ELF-1 (cell line): ENCODE measurements at places on chromosomes 6 and 20.

- no peak for DNase-seq
Measured at GRCh38 chr6:82569022-82569421, 205.4 kb downstream of the TPBG start.

DNA sequence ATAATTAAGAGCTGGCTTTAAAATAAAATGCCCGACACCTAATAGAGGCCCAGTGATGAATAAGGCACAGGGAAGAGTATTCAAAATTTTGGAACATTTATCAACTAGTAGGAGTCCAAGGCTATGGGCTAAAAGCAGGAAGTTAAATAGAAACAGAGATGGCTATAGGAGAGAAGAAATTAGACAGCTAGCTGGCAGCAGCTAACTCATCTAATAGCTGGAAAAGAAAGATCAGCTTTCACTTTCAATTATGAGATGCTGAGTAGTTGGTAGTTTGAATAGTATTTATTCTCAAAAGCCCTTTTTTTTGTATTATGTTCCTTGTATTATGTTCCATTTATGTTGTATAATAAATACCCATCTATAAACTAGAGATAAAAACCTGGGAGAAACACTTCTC is 215.7 kb downstream of the SLC35F1 start:
- no peak for DNase-seq

DNA sequence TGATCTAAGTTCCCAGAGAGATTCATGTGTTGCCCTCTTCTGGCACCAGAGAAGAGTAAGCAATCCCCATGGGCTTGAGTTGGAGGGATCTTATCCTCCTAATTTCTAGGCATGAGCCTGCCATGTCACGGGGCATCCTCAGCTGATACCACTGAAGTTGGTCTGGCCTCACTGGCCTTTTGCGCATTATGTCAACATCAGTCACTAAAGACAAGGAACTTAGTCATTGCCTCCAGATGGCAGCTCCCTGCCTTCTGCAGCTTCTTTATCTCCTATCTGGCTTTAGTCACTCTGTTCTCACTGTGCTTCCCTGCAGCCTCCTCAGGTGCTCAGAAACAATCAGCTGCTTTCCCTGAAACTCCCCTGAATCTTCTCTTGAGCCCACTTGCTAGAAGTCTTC is 312.2 kb downstream of the ADGRG6 start:
- no peak for DNase-seq

DNA sequence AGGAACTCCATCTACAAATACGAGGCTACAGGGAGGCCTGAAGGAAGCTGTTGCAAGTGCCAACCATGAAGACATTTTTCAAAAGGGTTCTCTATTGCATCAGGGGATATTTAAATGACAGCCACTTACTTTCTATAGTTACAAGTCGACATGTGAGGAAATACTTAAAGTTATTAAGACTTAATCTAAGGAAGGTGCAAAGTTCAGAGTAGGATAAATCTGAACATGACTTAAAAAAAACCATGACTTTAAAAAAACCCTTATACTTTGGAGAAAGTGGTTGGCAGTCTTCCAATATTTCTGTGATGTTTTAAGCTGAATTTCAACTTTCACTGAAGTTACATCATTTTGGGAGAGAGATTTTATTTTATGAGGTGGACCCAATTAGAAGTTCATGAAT is 56.3 kb upstream of the EMILIN3 start:
- no peak for DNase-seq

DNA sequence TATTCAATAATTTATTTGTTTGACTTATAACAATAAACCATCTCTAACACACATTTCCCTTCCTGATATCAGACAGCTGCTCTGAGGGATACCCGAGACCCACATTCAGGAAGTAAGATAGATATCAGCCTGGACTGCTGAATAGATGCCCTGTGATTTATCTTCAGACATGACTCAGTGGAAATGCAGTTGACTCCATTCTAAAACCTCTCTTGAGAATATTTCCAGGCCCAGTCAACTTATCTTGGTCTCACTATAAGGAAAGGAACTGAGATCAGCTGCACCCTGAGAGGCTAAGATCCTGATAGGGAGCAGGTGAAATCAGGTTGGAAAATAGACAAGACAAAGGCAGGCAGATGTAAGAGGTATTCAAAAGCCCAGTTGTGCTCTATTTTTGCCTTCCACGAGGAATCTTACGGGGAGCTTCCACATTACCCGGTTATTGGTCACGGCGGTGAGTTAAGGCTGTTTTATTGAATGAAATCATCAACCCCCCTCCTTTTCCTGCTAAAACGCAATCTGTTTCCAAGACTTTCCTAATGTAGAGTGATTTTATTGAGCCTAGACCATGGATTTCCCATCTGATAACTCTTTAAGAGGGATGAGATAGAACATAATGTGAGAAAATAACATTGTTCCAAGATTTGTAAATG is 25.5 kb downstream of the C6orf15 start:
- DNase-seq, result no peak

DNA sequence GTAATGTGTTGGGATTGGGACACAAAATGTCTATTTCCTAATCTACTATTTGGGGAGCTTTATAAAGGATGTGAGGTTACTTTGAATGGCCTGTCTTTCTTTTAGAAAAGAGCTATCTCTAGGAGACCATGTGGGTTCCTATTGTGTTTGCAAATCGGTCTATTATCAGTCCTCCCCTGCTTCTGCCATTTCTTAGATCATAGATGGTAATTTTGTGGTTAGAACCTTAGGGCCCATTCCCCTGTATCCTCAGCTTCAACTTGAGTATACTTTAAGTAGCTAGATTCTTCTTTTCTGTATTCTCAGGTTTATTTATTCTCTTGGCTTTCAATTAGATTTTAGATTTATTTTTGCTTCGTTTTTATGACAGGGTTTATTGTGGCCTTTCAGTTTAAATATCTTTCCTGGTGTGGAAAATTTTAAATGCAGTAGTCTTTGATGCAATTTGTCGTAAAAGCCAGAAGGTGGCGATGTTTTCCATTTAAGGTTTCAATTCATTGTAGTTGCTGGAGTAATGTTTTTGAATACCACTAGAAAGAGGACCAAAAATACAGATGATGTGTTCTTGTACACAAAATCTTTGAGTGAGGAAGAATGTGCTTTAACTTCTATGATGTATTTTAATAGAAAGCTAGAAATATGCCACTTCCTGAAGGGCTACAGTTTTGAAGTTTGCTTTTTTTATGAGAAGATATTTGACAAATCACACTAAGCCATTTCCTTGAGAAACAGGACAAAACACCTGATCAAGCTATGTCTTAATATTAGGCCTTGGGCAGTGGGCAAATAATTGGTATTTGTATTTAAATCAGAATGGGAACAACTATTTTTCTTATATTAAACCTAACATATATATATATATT is 20.3 kb downstream of the TBPL1 start:
- DNase-seq, result no peak

DNA sequence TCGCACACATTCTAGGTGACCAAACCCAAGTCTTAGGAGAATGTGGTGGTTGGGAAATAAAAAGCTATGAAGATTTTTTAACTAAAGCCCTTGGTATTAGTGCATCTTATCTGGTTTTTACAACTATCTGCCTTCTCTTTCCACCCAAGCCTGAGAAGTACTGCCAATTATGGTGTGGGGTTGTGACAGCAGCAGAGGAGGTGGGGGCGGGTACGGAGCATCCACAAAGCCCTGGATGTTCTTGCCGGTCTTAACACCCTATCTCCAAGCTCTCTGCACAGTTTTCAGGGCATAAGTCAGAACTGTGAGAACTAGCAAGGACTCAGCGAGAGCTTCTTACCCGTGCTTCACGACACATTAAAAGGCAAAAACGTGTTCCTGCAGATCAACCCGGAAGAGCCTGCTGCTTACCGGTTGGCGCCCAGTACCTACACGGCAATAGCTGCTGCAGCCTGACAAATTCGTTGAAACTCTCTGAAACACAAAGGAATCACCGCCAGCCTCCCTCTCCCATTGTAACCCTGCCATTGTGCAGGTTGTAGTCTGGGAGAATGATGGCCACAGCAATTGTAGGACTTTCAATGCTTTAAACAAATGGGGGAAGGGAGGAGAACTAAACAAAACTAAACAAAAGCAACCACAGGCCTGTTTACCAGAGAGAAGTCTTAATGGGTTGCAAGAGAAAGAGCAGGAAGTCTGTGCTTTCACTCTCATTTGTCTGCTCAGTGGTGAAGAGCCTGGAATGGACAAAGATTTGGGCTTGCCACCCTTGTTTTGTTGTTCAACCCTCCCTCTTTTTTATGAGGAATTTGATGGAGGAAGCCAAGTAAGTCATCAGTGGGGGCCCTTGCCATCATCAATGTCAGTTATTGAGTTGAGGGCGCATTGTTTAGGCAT is 461.0 kb upstream of the JARID2 start:
- DNase-seq, result peak; percentile 89

GRCh38 chr20:59017493-59018231 is 1.6 kb upstream of the TUBB1 start:
- DNase-seq, result no peak

- DNase-seq, result no peak
Measured at GRCh38 chr6:2958776-2959175, 12.6 kb downstream of the SERPINB6 start.

DNA sequence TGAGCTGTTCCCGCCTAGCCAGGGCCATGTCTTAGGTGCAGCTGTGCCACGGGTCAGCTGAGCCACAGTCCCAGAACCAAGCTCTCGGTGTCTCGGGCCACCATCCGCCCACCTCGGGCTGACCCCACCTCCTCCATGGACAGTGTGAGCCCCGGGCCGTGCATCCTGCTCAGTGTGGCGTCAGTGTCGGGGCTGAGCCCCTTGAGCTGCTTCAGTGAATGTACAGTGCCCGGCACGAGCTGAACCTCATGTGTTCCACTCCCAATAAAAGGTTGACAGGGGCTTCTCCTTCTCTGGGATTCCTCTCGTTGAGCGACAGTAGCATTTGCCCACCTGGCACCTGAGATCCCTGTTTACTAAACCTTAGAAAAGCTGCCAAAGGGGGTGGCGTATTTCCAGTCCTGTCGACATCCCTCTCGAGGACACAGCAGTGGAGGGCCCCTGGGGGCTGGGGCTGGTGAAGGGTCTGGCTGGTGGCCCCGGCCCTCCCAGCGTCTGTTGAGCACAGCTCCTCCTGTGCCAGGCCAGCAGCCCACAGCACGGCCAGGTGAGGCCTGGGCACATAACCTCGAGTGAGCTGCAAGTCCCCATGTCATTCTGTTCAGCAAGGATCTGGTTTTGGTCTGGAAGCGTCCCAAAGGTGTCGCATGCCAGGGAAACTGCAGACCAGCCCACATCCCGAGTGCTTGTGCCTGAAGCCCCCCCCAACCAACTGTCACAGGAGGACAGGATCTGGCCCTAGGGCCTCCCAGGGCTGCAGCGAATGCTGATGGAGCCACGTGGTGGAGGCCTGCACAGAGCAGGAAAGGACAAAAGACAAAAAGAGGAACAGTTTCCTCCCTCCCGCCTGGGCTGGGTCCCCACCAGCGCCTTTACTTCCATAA is 21.2 kb upstream of the PYGB start:
- DNase-seq, result no peak

- DNase-seq, result no peak
Measured at GRCh38 chr20:10336959-10337729, 96.9 kb downstream of the MKKS start.
